ENCODE measurements at places on chromosomes 2 and 18.

DNA sequence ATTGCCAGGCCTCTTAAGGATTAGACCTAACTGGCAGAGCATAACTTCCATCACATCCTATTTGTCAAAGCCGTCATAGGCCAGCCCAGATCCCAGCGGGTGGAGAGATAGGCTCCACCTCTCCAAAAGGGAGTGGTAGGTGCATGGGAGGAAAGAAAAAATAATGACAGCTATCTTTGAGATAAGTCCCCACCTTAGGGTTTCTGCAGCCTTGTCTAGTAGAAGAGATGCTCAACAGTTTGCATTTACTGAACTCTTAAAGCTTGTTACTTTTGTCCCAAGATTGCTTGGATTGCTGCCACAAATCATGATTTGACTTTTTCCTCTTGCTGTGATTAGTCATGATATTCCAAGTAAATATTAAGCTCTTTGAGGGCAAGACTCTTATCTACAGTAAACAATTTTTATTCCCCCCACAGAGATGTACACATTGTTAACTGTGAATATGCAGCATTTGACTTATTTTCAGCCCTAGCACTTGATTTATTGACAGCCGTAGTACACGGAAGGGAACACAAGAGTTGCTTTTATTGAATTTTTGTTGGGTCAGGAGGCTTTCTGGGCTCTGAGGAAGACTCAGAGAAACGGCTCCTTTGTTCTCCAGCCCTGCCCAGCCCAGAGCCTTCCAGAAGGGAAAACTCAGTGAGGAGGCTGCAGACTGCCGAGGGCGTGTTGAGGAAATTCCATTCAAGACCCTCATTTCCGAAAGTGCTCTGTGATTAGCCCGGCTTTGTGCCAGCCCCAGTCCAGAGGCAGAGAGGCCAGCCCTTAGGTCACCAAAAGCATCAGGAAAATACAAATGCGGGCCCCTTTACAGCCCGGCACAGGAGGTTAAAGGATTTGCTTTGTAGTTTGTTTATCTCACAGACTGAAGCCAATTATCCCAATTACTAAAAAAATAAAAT lies 75.5 kb upstream of the ZNF532 start:
- DNase-seq, result no peak

DNA sequence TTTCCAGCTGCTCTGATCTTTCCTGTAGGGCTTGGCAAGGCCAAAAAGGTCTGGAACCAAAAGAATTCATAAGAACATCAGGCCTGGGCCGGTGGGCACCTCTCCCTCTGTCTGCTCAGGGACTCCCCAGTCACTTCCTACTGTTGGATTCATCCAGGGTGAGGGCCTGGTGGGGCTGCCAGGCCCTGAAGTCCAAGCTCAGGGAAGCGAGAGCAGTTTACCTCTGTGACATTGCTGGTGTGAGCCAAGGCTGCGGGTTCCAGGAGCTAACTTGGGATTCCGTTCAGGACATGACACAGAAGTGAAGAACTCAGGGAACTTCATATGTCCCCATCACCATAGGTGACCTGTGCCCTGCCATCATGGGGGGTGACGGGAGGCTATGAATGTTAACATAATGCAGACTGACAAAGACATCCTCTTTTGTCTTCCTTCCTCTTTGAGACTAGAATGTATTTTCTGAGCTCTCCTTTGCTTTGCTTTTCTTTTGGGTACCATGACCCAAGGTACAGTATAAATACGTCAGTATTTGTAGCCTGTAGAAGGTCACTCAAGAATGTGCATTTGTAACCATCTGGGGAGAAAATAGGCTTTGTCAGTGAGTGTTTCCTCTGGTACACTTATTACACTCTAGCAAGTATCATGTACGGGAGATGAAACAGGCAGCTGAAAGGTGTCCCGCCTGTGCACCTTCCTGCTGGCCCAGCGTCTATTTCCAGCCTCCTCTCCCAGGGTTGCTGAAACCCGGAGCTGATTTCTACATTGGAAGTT lies 130.5 kb upstream of the SLC1A4 start:
- no peak for DNase-seq

DNA sequence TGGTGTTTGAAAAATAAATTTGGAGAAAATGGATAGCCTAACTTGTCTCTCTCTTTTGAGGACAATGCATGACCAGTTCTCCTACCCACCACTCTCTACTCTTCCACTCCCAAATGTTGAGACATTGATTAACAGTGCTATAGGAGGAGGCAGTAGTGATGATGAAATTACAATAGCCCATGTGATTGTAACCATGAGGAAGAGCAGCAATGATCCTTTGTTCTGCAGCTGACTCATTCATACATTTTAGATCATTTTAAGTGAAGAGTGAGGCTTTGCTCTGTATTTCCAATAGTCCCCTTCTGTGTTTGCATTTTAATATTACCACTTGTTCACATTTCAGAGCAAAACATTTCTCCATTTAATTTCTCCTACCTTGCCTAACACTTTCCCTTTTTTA lies 592.3 kb downstream of the THSD7B start:
- DNase-seq, result no peak

- DNase-seq, result no peak
Measured at GRCh38 chr2:15120631-15121030, 440.5 kb downstream of the NBAS start.

- no peak for DNase-seq
Measured at GRCh38 chr18:43876286-43876685, 599.0 kb upstream of the SYT4 start.

GRCh38 chr18:8471372-8471771 lies 137.9 kb upstream of the RAB12 start:
- no peak for DNase-seq

GRCh38 chr2:120881981-120882788 lies 146.5 kb downstream of the GLI2 start:
- no peak for DNase-seq

- DNase-seq, result peak; percentile 8
Measured at GRCh38 chr2:66553370-66553769, 118.4 kb downstream of the MEIS1 start.

DNA sequence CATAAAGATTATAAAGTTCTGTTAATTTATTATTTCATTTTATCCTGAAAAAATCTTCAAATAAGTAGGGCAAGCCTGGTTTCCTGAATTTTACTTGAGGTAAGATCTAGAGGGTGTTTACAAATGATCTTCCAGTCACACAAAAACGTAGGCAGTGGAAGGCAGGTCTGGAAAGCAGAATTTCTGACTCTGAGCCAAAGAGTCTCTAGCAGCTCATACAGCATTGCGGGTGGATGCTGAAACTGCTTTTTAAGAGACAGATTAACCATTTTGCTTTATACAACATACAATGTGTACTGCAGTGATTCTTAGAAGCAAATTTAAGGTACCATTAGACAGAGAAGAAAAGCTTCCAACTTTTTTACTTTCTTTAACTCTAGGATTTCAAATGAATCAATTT lies 117.0 kb downstream of the FTCDNL1 start:
- DNase-seq, result no peak

- no peak for DNase-seq
Measured at GRCh38 chr2:240398661-240399267, 36.7 kb upstream of the GPC1 start.

DNA sequence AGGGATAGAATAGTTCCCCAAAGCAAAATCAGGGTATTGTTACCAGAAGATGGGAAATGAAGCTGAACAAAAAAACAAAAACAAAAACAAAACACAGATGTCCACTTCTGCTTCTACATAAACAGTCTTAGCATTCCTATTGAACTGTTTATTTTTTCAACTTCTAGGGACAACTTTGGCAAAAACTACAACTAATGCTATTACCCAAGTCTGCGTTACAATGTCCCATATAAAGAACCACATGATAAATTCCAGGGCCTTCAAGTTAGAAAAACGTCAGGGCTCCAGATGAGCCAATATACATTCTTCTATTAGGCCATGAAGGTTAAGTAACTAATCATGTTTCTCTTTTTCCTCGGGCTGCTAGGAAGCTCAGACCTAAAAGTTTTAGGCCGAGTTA lies 16.9 kb downstream of the PID1 start:
- no peak for DNase-seq

DNA sequence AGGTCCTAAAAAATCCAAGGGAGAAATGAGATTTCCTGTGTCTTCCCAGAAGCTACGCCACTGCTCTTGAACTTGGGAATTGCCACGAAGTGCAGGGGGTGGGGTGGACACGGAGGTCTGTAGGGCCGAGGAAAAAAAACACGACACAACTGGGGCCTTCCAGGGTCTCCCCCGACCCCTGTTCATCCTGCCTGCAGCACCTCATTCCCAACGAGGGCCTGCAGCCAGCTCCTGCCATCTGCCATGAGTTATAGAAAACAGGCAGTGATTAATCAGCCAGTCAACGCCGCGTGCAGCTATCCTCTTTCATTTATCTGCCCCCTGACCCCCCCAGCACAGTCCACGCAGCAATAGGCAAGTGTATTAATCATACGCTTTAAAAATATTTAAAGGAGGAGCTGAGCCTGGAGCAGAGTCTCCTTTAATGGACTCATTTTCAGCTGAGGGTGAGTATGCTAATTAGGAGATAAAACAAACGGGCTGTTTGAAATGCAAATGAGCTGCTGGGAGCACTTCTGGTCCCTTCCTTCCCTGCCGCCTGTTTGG lies 209.9 kb downstream of the TFCP2L1 start:
- DNase-seq, result no peak

- DNase-seq, result no peak
Measured at GRCh38 chr2:86461042-86461743, 20.0 kb downstream of the KDM3A start.

DNA sequence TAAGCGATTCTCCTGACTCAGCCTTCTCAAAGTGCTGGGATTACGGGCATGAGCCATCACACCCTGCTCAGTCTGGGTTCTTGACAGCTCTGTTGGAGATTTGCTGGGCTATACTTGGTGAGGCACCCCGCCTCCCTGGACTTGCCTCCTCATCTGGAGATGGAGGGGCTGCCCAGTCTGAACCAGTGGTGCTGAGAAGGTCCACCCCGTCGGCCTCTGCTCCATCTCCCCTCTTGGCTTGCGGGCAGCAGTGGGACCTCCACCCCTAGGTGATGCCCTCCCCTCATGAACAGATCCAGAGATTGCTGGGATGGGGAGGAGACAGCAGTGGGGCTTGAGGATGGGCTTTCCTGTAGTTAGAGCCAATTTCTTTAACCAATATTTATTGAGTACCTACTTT lies 120.9 kb downstream of the CLIP4 start:
- DNase-seq, result no peak

DNA sequence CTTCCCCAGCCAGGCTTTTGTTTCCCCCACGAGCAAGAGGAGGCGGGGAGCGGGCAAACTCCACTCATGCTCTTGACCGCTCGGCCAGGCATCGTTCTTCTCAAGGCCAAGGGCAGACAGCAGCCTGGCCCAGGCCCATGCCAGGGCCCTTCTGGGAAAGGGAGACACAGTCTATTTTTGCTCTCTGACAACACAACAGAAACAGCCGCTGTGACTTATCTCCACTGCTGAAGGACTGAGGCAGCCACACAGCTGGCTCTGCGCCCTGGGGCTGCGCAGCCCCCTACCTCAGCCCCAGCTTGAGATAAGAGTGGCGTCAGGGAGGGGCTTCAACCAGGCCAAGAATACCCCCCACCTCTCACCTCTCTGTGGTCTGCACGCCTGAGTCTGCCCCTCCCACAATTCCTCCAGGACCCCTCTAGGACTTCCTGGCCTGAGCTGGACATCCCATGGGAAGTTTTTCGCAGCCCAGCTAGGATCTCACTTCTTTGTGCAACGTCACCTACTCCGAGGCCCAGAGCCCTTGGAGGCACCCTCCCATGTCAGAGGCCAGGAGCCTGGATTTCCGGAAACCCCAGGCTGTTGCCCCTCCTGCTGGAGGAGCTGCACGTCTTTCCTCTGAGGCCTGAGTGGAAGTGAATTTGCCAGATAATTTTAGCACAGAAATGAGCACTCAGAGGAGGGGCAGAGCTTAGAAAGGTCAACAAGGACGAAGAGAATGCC lies 118.9 kb upstream of the OTOS start:
- DNase-seq, result no peak

DNA sequence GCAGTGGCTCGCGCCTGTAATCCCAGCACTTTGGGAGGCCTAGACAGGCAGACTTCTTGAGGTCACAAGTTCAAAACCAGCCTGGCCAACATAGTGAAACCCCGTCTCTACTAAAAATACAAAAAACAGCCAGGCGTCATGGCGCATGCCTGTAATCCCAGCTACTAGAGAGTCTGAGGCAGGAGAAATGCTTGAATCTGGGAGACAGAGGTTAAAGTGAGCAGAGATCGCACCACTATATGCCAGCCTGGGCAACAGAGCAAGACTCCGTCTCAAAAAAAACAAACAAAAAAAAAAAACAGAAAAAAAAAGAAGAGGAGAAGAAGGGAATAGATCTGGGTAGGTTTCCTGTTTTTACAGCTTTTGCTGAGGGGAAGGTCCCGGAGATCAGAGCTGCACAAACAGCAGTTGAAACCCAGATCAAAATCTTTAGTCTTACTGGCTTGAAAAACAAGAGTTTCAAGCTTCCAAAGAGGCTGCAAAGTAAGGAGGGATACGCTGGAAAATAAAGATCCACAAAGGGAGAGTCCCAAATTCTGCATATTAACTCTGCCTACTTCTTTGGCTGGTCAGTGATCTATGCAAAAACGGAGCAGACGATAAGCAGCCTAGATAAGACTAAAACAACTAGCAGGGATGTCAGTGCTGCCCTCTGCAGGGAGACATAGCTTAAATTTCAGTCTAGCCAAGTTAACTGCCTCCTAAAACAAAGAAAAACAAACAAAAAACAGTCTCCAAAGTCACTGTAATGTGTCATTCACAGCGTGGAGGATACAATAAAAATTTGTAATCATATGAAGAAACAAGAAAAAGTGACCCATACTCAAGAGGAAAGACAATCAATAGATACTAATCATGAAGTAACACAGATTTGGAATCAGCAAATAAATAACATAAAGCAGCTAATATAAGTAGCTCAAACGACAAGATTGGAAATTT lies 74.1 kb downstream of the TLK1 start:
- DNase-seq, result peak; percentile 3

DNA sequence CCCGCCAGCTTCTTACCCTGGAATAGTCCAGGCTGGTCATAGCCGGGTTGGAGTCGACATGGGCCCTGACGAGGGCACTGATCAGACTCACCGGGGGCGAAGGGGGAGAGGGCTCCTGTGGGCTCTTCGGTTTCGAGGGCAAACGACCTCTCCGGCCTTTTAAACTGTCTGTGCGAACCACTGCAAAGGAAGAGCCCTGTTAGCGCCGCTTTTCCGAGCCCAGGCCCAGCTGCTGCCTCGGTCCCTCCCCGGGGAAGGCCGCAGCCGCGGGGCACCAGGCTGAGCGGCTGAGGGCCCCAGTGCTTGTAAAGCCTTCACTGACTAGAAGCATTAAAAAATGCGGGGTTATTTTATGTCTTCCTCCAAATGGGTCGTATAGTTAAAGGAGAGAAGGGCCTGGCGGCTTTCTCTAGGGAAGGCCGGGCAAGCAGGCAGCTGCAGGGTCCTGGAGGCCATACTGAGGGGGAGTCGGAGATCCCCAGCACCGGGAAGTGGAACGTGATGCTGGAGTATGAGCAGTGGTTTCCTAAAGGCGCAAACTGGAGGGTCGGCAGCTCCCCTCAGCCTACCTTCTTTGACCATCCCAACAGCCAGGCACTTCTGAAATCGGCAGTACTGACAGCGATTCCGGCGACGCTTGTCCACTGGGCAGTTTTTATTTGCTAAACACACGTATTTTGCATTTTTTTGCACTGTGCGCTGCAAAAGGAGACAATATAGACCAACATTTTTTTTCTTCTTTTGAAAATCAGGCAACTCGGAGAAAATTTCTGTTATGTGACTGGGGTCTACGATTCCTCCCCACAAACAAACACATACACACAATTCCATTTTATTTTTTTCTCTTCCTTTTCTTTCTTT lies 4.5 kb downstream of the NR4A2 start:
- no peak for DNase-seq
